ENCODE measurements at places on chromosomes 4 and X.

- no peak for DNase-seq
Measured at GRCh38 chrX:53595266-53595810, 91.2 kb downstream of the HUWE1 start.

GRCh38 chr4:8281519-8282133 is 12.1 kb downstream of the HTRA3 start:
- DNase-seq: no peak

DNA sequence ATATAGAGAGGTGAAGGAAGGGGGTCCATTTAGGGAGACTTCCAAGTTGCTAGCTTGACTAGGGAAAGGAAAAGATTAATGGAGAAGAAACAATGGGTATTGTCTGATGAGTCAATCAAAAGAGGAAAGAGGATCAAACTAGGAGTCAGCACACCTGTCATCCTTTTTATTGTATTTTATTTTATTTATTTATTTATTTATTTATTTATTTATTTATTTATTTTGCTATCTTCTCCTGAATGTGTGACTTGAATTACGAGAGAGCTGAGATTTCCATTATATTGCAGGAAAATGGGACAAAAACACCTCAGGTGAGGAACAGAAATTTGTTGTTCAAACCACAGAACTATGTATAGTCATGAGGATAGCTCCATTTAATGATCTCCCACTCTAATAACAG is 58.9 kb downstream of the NUDT11 start:
- DNase-seq: no peak

GRCh38 chr4:109078724-109079123 is 223.7 kb downstream of the COL25A1 start:
- no peak for DNase-seq

DNA sequence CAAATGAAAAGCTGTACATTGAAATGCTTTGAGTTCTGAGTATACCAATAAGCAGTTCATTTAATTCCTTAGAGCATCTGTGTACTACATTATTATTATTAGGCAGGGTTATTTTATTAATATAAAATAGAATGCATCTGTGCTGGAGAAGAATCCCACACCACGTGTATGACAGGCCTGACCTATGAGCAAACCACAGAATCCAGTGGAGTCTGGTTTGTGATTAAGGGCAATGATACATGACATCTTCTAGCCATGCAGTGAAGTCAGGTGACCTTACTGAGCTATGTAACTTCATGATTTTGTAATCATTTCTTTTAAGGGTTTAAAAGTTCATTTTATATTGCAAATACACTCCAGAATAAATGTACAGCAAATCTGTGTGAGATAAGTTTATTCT is 1165.0 kb upstream of the TENM3 start:
- DNase-seq: no peak

GRCh38 chr4:145307763-145308430 is 127.5 kb upstream of the OTUD4 start:
- DNase-seq: no peak

GRCh38 chr4:42428036-42428435 is 30.7 kb downstream of the SHISA3 start:
- no peak for DNase-seq

- DNase-seq: no peak
Measured at GRCh38 chrX:38612281-38612680, 50.9 kb downstream of the TSPAN7 start.

- no peak for DNase-seq
Measured at GRCh38 chr4:84501721-84502267, 2.7 kb upstream of the NKX6-1 start.
